ENCODE measurements at places on chromosomes 6 and 20.
A peak's percentile ranks its signal among the peaks of the same experiment; 100 is the strongest.

- DNase-seq, result no peak
Observed at GRCh38 chr6:16804546-16805242, 43.4 kb upstream of the ATXN1 start.

GRCh38 chr6:48691420-48691819 lies 580.4 kb upstream of the PTCHD4 start:
- no peak for DNase-seq

GRCh38 chr6:152587473-152587872 lies 49.7 kb downstream of the SYNE1 start:
- no peak for DNase-seq

GRCh38 chr20:10714236-10714975 lies 40.6 kb upstream of the JAG1 start:
- no peak for DNase-seq

DNA sequence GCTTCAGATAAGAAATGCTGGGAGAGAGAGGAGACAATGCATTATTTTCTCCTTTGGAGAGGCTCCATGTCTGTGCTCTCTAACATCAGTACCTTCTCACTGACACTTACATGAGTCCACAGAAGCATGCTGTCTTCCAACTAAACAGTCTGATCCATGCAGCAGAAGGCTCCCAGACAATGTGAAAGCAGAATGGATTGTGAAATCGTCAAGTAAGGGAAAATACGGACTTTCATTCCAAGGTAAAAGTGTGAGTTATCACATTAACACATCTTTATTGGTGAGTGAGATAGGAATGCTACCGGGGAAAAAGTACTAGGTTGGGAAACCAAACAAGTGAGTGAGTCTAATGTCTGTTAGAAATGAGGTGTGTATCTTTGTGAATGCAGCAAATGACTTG lies 167.6 kb upstream of the KCNK16 start:
- DNase-seq, result no peak

DNA sequence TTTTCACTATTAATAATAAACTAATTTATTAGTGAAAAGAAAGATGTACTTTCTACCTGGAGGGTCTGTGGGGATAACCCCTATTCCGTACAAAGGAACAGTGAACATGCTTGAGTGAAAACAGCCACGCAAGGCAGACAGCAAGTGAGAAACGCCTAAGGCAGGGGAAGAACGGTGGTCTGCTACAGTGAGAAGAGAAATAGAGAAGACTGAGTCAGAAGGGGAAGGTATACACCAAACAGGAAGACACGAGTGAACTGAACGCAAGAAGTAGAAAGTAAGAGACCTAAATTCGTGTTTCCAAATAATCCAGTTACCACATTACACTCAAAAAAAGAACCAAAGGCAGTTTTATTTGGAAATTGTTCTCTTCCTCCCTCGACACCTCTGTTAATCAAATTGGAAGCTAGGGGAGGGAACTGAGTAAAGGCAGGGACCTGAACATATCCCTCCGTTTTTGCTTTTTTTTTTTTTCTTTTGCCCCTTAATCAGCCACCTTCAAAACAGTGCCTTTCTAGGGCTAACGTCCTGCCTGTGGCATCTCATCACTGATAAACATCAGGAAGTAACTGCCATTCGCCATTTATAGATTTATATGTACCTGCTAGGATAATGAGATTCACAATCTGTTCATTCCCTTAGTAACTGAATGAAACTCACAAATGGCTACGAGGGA lies 48.9 kb downstream of the ATXN1 start:
- DNase-seq, result peak; percentile 89

- DNase-seq, result no peak
Observed at GRCh38 chr6:147547369-147547902, 38.9 kb downstream of the SAMD5 start.

GRCh38 chr20:42475773-42476172 lies 713.9 kb downstream of the PTPRT start:
- no peak for DNase-seq

GRCh38 chr6:18177286-18177965 lies 22.2 kb downstream of the KDM1B start:
- no peak for DNase-seq

DNA sequence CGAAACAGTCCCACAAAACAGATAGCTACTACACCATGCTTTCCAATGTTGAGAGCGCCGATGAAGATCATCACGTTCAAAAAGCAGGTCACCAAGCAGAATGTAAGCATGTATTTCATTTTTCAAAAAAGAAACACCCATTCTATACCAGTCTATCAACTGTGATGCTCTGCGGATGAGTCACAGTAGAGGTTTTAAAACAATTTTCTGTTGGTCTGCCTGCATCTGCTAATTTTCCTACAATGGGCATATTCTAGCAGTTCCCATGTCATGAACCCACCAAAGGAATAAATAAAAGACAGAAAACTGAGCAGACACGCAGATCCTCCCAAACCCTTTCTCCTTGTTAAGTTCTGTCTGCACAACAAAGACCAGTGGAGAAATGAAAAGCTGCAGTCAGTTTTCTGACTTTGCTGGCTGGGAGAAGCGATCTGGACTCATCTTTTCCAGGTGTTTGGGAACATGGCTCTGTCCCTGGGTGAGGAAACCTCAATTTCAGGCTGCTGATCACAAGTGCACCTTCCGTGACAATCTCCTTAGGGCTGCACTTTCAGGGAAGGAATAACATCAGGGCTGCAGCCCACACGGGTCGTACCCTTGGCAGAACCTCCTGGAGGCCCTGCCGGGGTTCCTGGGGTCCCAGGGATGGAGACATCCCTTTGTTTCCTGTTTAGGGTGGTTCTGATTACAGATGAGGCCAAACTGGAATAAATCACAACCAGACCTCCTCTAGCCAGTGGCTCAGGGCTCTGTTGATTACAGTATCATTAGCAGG lies 200.1 kb downstream of the BMP7 start:
- no peak for DNase-seq

GRCh38 chr6:23983735-23984134 lies 142.3 kb upstream of the NRSN1 start:
- DNase-seq, result no peak

GRCh38 chr6:16419636-16420336 lies 181.4 kb downstream of the GMPR start:
- DNase-seq, result no peak

- DNase-seq, result no peak
Observed at GRCh38 chr6:51060262-51060762, 241.6 kb downstream of the TFAP2B start.

DNA sequence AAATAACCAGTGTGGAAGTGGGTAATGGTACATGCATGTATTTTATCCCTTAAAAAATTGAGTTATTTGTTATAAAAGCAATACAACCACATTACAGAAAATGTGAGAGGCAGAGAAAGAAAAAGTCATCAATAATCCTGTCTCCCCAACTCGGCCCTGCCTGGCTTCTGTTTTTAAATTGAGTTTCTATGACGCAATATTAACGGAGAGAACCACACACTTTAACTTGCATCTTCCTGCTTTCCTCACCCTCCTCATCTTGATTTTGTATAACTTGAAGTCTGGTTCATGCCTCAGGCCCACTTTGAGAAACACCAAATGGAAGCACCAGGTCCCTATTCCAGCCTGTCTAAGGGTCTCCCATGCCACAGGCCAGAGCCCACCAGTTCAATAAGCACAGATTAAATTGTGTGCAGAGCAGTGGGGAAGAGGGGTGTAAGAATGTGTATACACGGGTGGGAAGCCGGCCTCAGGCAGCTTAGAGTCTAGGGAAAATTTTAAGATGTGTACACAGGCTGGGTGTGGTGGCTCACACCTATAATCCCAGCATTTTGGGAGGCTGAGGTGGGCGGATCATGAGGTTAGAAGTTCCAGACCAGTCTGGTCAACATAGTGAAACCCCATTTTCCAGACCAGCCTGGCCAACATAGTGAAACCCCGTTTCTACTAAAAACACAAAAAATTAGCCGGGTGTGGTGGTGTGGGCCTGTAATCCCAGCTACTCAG lies 15.9 kb downstream of the KCNK5 start:
- no peak for DNase-seq

- peak; percentile 33 for DNase-seq
Observed at GRCh38 chr20:31760519-31761240, 21.6 kb downstream of the TPX2 start.

DNA sequence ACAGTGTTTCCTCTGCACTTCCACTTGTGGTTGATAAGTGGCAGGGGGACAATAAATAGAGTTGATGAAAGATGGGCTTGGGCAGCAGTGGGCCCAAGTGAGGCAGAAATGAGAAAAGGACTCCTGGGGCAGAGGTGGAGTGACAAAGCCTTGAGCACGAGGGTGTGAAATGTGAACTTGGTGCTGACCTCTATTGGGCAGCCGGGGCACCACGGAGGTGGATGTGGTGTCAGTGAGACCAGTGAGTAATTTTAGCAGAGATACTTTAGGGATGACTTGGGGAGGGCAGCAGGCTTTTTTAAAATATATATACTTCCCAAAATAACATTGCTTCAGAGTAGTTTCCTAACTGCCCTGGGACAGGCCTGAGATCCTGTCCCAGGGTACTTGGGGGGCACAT lies 30.6 kb upstream of the MYLK2 start:
- DNase-seq, result no peak

DNA sequence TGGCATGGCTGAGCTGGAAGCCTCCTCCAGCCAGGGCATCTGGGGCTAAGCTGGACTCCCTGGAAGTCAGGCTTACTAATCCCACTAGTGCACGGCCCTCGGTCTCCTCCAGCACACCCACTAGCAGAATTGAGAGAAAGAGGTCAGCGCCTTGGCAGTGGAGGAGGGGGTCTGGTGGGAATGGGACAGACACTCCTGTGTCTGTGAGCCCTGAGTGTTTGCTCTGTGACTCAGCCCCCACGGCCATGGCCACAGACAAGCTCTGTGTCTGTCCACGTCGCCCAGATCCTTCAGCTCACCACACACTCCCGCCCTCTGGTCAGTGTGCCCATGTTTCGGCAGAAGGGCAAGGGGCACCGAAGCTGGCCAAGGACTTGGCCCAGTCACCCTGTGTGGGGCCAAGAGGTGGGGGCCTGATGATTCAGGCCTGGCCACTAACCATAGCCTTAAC lies 8.8 kb downstream of the MDFI start:
- DNase-seq, result no peak

DNA sequence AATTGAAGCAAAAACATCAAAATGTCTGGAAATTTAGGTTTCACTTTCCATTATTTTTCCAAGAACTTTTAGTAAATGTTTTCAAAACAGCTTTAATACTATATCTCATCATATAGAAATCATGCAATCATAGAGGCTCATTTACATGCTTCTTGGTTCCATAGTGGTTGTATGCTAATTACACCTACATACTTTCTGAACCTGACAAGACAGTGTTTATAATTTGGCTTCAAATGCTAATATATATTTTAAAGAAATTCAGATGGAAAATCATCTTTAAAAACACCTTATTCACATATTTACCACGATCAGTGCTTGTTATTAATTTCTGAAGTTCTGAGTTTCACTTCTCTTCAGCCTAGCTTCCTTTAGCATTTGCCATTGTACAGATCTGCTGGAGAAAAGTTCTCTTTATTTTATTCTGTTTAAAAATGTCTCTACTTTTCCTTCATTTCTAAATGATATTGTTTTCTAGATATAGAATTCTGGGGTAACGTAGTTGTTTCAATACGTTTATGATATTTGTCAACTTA lies 89.9 kb downstream of the PLCB1 start:
- no peak for DNase-seq

- no peak for DNase-seq
Observed at GRCh38 chr20:11101243-11101642, 427.4 kb upstream of the JAG1 start.

- no peak for DNase-seq
Observed at GRCh38 chr20:23117738-23118137, 31.6 kb upstream of the CD93 start.

DNA sequence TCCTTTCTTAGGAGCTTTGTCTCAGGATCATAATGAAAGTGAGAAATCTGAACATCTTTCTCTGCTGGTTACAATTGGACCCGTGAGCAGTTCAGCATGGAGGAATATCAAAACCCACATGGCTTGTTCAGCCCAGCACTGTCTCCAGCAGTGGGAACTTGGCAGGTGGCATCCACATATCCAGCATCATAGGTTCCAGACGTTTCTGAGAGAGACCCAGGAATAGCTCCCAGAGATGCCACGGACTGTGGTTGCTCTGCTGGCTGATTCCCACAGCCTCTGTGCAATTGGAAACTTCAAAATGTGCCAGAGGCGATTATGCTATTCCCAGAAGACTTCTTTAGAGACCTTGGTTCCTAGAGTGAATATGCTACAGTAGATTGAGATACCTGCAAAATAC lies 76.4 kb downstream of the PHACTR2 start:
- no peak for DNase-seq

DNA sequence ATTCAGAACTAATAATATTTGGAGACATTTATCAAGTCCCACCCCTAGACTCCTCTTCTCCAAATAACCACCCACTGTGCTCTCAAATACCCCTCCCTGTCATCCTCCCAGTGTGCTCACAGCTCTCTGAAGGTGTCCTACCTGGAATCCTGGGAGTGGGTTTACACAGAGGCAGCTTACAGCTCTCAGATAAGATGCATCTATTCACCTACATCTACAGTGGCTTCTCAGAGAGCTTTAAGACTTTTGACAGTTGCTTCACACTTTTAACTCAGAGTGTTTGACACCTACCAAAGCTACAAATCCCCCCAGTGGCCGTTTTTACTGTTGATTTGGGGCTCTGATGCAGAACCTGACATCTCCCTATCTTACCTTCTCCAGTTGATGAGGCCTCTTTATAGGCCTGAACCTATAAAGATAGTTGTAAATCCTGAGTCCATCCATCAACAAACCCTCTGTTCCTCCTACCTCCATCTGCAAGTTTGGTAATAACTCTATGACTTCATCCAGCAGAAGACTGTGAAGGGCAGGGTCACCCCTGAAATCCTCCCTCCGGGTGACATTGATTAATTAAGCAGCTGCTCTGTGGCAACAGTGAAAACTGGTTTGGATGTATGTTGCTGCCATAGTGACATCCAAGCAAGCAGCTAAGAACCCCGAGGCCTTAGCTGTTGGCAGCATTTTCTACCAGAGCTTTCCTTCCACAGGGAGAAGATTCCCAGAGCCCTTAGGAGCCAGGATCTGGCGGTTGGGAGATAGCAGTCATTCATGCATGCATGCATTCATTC lies 226.1 kb upstream of the RREB1 start:
- no peak for DNase-seq

GRCh38 chr6:8794420-8794819 lies 359.1 kb upstream of the SLC35B3 start:
- DNase-seq, result no peak

DNA sequence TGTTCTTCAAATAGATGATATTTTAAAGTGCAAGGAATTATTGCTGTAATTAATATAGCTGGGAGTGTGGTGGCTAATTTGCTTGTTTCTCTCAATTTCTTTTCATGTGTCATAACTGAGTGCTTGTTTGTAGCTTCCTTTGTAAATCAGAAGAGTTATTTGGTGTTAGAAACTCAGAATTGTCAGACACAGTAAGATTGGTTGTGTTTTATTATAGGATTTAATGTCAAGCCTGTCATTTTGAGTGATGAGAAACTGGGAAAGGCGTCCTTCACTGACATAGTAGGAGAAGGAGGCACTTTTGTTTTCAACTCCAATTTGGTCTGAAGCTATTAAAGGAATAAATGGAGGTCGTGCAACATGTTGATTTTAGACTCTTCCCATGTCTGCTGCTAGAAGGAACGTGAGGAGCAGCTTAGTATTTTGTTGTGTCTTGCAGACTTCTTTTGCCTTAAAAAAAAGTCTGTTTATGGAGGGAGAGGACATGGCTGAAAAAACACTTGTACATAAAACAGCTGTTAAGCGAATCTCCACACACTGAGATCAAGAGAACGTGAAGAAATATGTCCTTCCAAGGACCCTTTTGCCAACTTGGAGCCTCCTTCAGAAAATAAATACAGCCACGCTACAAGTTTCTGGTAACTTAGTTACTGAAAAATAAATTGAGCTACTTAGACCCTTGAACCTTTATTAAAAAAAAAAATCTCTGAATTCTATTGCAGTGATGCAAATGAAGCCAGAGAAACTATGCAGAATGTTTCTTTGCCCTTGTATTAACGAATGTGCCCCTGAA lies 59.5 kb downstream of the BMP6 start:
- no peak for DNase-seq

Measured in T-helper 2 cell (primary cell).